ENCODE measurements at places on chromosomes 16 and 17. TPM values are rescaled to one million over a fixed set of nuclear protein-coding genes. Genes with fewer than 3 reads are reported as not detected.

The RAPGEFL1 gene
- 15.0 TPM for polyA plus RNA-seq

The IRX3 gene
- polyA plus RNA-seq, result 0.28 TPM

The UBALD1 gene
- 28.4 TPM for polyA plus RNA-seq

The RUNDC3A gene
- polyA plus RNA-seq, result 17.2 TPM

The EVI2B gene
- polyA plus RNA-seq, result 7.9 TPM

The PLA2G10 gene
- polyA plus RNA-seq, result 1.2 TPM

The MYH4 gene
- polyA plus RNA-seq, result 0.10 TPM

The SHCBP1 gene
- 4.7 TPM for polyA plus RNA-seq

The SLC5A10 gene
- polyA plus RNA-seq, result 0.30 TPM

The TBX6 gene
- polyA plus RNA-seq, result 1.4 TPM

GRCh38 chr17:79943347-79944241 lies 92.1 kb downstream of the TBC1D16 start:
- no peak for DNase-seq

GRCh38 chr16:89094252-89094879 lies 714 bp downstream of the ACSF3 start:
- DNase-seq, result peak; percentile 61

DNA sequence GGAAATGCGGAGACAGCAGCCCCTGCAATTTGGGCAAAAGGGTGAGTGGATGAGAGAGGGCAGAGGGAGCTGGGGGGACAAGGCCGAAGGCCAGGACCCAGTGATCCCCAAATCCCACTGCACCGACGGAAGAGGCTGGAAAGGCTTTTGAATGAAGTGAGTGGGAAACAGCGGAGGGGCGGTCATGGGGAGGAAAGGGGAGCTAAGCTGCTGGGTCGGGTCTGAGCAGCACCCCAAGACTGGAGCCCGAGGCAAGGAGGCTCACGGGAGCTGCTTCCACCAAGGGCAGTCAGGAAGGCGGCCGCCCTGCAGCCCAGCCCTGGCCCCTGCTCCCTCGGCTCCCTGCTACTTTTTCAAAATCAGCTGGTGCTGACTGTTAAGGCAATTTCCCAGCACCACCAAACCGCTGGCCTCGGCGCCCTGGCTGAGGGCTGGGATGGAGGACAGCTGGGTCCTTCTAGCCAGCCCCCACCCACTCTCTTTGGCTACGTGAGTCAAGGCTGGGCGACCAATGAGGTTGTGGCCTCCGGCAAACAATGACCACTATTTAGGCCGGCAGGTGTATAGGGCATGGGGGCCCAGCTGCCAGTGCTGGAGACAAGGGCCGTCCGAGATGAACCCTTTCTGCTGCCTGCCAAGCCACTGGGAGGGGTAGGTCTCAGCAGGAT lies 507 bp downstream of the SERPINF1 start:
- DNase-seq, result no peak

DNA sequence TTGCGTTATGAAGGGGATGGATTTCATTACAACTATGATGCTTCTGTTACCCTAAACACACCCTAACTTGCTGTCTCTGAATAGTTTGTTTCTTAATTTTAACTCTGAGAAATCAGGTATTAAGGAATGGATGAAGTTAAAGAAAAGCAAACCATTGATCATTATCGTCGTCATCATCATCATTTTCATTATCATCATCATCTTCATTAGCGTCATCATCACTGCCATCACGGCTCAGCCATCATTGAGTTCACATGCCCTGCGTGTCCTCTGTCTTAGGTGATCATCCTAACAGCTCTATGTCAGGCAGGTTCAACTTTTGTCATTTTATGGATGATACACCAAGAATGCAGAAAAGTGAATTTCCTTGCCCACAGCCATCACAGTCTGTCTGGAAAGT lies 477.5 kb upstream of the EEF2KMT start:
- no peak for DNase-seq

GRCh38 chr16:81885976-81886586 lies 107.0 kb downstream of the PLCG2 start:
- DNase-seq, result no peak

DNA sequence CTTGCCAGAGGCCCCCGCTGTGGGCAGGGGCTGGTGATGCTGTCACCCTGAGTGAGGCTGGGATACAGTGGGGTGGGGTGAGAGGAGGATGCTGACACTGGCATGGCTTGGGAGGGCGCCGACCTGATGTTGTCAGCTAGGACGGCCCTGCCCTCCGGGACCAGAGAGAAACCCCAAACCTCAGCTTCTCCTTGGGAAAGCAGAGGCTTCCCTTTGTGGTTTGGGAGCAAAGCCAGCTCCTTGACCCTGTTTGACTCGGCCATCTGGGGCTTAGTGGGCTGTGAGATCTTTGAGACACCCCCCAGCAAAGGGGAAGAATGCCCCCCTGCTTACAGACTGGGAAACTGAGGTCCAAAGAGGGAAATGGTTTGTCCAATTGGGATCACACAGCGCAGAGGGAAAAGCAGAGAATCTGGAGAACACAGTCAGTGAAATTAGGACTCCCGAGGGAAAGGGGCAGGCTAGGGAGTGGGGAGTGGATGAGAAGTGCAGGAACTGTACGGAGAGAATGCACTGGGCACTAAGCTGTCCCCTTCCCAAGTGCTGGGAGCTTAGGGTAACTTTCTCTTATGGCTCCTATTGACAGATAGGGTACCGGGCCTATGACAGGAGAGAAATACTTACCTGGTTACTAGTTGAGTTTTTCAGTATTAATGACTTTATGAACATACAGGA lies 40.7 kb upstream of the DLX4 start:
- no peak for DNase-seq

DNA sequence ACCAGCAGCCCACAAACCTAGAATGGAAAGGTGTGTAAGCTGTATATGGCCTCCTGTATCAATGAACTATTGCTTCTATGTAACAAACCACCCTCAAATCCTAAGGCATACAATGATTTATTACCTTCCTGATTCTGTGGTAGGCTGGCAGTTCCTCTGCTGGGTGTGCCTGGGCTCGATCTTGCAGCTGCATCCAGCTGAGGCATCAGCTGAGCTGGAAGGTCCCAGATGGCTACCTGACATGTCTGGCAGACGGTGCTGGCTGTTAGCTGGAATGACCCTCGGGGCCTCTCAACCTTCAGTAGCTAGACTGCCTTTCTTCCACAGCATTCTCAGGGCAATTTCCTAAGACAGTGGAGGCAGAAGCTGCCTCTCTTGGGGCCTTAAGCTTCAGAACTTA lies 152.7 kb downstream of the RAB11FIP4 start:
- DNase-seq, result no peak

DNA sequence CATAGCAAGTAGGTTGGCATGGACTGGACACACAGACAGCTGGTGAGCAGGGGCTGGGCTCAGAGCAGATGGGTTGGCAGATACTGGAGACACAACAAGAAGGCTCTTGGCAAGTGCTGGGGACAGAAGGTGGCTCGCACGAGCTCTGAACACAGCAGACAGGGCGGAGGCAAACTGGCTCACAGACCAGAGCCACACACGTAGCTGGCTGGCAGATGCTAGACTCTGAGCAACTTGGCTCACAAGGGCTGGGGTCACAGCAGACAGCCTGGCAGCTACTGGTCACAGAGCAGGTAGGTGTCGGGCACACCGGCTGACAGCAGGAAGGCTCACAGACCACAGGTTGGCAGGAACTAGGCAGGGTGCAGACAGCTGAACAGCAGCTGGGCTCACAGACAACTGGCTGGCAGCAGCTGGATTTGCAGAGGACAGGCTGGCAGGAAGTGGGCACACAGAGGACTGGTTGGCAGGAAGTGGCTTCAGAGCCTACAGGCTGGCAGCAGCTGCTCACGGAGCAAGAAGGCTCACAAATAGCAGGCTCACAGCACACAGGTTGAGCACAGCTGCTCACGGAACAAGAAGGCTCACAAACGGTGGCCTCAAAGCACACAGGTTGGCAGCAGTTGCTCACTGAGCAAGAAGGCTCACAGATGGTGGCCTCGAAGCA lies 725 bp downstream of the KRTAP16-1 start:
- no peak for DNase-seq

GRCh38 chr17:43338886-43339516 lies 59.8 kb upstream of the ARL4D start:
- DNase-seq, result peak; percentile 34

DNA sequence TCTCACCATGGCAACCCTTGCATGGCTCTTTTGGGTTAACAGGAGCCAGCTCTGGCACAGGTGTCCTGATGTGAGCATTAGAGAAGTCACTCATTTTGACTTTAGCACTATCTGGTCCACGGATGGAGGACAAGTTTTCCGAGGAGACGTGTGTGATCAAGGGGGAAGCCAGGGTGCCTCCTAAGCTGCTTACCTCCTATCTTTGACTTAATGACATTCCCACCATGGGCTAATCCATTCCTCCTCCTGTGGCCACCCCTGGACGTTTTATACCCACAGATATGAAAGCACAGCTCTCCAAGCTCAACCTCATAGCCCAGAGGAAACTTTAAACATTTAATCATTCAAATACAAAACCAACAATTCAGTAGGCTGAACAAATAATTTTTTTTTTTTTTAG lies 18.8 kb downstream of the MPP2 start:
- DNase-seq, result no peak

DNA sequence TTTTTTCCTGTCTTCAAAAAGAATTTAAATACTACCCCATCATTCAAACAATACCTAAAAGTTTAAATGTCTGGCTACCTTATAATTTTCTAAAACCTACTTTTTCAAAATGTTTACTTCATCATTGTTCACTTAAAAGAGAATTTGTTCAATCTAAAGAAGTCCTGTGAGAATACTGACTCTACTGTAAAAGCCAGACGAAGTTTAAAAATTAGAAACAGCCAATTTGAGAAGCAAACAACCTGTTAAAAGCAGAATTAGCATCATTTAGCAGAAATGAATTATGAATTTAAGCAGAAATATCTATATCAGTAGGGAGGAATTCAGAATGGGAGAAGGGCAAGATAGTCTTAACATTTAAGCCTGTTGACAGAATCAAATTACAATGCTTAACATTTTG lies 2.1 kb downstream of the SKA2 start:
- no peak for DNase-seq

GRCh38 chr16:57842601-57843000 lies 40.3 kb upstream of the KIFC3 start:
- no peak for DNase-seq

- no peak for DNase-seq
Measured at GRCh38 chr17:76250141-76250540, 9.8 kb upstream of the RNF157 start.

- no peak for DNase-seq
Measured at GRCh38 chr17:2721603-2722002, 10.0 kb upstream of the CLUH start.

GRCh38 chr16:79607587-79607986 lies 7.0 kb upstream of the MAF start:
- peak; percentile 64 for DNase-seq

DNA sequence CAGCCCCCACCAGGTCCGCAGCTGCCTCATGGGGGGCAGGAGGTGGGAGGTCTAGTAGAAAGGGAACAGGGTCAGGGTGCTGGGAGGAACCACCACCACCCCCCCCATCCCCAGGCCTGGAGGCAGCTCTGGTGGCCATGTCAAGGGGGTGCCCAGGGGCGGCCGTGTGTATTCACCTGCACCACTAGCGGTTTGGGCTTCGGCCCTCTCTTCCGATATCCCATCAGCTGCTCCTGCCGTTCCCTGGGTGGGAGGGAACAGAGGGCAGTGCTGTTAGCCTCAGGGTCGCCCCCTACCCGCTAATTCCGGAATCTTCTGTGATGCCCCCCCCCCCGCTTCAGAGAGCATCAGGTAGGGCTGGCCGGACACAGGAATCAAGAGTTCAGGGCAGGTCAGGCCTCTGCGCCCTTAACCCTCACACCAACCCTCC lies 3.8 kb downstream of the CBX4 start:
- DNase-seq, result no peak

GRCh38 chr17:31509095-31509804 lies 117.8 kb downstream of the RAB11FIP4 start:
- no peak for DNase-seq

GRCh38 chr17:63514974-63515373 lies 8.2 kb upstream of the KCNH6 start:
- no peak for DNase-seq

GRCh38 chr16:90034504-90034903 lies 15.2 kb upstream of the DBNDD1 start:
- no peak for DNase-seq

- DNase-seq, result no peak
Measured at GRCh38 chr17:51742571-51742970, 415.9 kb downstream of the CA10 start.

- DNase-seq, result no peak
Measured at GRCh38 chr17:43779145-43780125, 658 bp upstream of the DUSP3 start.

DNA sequence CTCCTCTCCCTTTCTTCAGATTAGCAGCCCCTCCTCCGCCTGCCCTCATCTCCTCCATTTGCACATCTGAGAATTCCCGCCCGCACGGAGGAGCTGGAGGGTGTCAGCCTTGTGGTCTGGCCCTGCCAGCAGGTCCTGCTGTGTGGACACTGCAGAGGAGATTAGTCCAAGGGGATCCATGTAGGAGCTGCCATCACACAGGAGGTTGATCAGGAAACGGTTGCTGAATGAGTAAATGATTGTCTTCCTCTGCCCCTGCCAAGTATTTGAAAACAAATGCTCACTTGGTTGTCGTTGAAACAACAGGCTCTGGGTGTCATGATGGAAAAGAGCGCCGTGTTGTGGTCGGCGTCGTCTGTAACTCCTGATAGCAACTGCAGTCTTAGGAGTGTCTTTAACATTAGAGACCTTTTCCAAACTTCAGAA lies 63.8 kb upstream of the CHMP6 start:
- no peak for DNase-seq

- peak; percentile 72 for DNase-seq
Measured at GRCh38 chr17:50918933-50919296, 52.8 kb upstream of the TOB1 start.

GRCh38 chr17:44308320-44308818 lies at the start of gene RUNDC3A:
RUNDC3A (plus strand) TSS chr17:44308601; CDS start chr17:44308833, 232 bp downstream.
- peak; percentile 86 for DNase-seq

DNA sequence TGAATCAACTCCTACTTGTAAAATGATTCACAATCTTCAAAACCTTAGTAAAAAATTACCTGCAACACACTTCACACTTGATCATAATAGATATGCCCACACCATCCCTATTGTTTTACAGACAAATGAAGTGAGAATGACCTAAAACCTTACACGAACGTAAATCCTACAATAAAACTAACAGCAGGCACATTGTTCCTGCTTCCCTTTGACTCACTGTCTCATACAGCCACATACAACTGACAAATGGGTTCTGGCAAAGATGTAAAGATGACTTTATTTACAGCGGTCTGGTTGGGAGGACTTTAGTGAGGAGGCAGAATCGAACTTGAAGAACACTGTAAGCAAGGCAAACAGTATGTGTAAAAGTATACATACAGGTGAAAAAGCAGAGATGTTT lies 188.7 kb downstream of the MYO1D start:
- no peak for DNase-seq

GRCh38 chr17:63588797-63589196 lies 11.9 kb upstream of the TACO1 start:
- no peak for DNase-seq
